Choroid plexus epithelial cell (primary cell): ENCODE measurements at places on chromosomes 6 and 20.
A peak's percentile ranks its signal among the peaks of the same experiment; 100 is the strongest.

DNA sequence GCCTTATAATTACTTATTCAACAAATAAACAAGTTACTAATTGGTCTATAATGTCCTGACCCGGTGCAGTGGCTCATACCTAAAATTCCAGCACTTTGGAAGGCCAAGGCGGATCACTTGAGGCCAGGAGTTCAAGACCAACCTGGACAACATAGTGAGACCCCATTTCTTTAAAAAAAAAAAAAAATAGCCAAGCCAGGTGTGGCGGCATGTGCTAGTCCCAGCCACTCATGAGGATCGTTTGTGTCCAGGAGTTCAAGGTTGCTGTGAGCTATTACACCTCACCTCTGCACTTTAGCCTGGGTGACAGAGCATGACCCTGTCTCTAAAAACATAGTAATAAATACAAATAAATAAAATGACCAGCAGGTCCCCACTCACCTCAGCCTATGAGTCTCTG lies 9.8 kb upstream of the UBE2V1 start:
- no peak for DNase-seq

- no peak for DNase-seq
Observed at GRCh38 chr20:2302384-2303060, 6.7 kb downstream of the TGM3 start.

- DNase-seq, result peak; percentile 50
Observed at GRCh38 chr6:85468326-85468725, 18.4 kb downstream of the NT5E start.

GRCh38 chr6:137848672-137849071 lies 18.4 kb upstream of the TNFAIP3 start:
- DNase-seq, result peak; percentile 72

DNA sequence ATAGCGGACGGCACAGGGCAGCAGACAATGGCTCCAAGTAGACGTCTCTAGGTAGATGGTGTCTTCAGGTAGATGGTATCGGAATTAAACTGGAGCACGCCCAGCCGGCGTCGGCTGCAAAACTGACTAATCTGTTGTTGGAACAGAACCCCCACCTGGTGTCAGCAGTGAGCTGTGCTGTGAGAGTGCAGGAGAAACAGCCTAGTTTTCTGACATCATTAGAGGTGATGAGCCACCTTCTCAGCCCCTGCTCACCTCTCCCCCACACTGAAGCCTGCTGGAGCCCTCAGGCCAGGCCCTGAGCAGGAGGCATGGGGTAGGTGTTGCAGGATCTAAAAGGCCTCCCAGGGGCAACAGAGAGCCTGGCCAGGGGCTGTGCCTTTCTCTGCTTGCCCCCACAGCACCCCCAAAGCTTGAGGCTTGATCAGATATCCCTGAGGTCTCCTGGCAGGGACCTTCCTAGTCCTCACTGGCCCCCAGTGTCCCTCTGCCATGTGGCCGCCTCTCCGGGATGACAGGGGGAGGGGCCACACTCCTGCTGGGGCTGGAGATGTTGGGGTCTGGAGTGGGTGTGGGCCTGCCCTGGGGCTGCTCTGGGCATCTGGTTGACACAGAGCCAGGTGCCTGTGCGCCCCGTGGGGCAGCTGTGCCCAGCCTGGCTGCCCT lies 6.9 kb upstream of the HELZ2 start:
- DNase-seq, result peak; percentile 83
